ENCODE measurements at places on chromosomes 11 and 22. TPM values are rescaled to one million over a fixed set of nuclear protein-coding genes. Genes with fewer than 3 reads are reported as not detected.
A peak's percentile ranks its signal among the peaks of the same experiment; 100 is the strongest.

GRCh38 chr11:65777821-65778361, 2.9 kb downstream of the AP5B1 start:
- no peak for DNase-seq

GRCh38 chr11:63769042-63769713, 603 bp upstream of the ZFTA start:
- no peak for DNase-seq

- DNase-seq: no peak
Measured at GRCh38 chr22:27896245-27896644, 22.8 kb downstream of the PITPNB start.

DNA sequence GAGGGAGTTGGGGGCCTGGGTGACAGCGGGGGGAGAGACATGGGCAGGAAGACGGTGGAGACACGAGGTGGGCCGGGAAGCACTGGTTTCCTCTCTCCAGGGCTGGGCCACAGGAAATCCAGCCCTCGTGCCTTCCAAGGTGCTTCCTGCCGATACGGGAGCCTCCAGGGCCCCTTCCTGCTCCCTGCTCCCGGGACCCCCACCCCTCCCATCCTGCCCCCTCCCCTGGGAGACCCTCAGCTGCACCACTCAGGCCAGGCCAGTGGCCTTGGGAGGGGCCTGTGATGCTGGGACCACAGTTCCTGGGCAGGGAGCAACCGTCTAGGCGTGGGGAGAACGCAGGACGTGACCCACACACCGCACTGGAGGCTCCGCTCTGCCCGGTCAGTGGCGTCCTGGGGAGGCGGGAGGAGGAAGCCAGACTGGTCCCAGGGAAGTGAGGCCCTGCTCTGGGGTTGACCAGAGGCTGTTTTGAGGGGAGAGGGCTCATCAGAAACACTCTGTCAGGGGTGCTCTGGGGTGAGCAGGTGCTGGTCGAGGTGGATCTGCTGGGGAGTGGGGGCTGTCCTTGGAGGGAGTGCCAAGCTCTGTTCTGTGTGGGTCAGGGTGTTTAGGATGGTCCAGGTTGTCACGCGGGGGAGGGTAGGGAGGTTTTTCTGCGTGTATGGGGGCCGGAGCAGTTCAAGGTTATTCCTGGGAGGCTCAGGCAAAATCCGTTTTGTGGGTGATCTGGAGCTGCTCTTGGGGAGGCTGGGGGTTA, at the start of gene SHANK3:
TSS of gene SHANK3 (plus strand) at position 353 of the 760 bp plus-strand sequence.
- DNase-seq: no peak

DNA sequence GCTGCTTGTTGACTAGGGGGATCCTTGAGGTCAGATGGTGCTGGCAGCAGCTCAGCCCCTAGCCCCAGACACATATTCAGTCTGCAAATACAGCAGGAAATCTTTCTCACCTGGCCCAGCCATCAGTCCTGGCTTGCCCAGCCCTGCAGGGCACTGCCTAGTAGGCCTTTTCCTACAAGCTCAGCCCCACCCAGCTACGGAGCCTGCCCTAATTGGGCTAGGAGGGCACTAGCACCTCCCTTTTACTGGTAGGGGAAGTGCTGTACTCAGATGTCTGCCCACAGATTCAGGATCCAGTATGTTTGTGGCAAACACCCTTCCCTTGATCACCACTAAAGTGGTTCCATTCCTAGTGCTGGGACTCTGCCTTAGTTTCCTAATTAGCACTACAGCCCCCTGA, 257.1 kb upstream of the CADM1 start:
- no peak for DNase-seq

GRCh38 chr11:17268902-17269301, 7.6 kb upstream of the NUCB2 start:
- no peak for DNase-seq

DNA sequence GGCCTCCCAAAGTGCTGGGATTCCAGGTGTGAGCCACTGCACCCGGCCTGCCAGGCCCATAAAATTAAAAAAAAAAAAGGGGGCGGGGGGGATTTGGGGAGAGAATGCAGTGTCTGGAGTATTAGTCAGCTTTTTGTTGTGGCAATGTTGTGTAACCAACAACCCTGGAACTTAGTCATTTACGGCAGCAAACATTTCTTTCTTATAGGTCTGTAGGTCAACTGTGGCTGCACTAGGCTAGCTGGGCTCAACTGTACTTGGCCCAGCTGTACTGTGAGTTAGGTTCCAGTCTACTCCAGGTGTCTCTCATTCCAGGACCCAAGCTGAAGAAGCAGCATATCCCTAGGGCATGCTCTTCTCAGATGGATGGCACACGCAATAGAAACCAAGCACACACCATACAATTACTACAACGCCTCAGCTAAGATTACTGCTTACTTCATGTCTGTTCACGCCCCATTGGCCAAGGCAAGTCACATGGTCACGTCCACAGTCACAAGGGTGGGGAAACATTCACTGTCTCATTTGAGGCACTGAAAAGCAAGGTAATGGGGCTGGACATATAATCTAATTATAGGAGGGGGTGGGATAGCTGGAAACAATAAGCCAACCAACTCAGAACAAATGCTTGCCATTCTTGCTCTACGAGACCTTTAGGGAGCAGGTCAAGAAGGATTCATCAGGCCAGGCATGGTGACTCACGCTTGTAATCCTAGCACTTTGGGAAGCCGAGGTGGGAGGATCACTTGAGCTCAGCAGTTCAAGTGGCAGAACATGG, 10.4 kb upstream of the SPINDOC start:
- peak; percentile 83 for DNase-seq

DNA sequence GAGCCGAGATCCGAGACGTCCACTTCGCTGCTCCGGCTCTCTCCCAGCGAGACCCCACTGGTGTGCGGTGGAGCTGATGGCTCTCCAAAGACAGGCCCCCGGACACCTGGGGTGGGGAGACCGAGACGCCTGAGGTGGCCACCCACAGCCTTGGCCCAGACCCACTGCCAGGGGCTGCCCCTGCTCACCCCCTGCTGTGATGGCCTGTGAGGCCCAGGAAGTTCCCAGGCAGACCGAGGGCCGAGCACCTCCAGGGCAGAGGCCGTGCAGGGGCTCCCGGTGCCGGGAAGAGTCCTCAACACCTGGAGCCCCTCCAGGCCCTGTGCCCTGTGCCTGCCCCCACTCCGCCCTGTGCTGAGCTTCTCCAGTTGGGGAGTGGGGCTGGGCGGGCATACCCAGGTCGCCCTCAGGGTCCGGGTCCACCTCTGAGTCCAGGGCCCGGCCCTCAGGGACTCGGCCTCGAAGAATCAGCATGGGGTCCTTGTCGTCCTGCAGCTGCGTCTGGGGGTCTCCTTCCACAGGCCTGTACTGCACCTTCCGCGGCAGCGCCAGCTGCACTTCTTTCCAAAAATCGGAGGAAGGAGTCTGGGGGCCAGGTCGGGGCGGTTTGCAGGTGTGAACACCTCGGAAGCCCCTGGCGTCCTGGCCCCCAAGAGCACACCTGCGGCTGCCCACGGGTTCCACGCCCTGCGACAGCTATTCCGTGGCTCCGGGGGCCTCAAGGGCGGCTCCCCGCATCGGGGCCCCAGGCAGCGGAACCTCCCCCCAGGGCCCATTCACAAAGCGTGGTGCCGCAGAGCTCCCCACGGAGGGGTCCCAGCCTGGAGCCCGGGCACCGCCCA, 8.6 kb downstream of the SIGIRR start:
- no peak for DNase-seq

DNA sequence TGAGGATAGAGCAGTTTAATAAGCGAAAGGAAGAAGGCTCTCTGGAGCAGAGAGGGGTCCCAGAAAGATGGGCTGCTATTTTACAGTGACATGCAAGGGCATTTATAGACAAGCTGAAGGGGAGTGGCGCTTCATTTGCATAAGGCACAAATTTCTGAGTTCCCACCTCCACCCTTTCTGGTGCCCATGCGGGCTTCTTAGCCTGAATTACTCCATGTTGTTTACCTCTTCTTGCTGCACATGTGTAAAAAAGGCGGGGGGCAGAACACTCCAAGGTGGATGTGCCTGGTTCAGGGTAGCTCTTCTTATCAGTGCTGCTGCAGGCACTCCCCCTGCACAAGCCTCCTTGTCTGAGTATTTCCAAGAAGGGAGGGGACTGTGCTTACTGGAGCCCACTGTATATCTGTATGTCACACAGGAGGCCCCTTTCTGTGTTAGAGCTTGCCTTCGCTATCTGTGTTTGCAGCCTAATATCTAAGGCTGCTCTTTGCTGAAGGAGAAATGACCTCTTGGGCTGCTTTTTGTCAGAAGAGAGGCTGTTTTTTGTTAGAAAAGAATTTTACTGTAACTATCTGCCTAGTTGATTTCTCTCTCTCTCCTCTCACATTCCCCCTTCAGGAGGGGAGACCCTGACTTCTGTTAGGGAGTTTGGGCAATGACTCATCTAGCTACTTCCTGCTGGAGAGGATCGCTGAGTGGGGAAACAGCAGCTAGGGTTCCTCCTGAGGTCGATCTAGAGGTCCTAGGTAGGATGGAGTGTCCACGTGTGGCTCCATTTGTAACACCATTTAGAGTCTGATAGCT, 1057.0 kb upstream of the CNTN5 start:
- DNase-seq: no peak

GRCh38 chr22:30205281-30206115, 41.1 kb downstream of the LIF start:
- DNase-seq: peak; percentile 74

GRCh38 chr22:45029501-45029900, 19.7 kb upstream of the PHF21B start:
- DNase-seq: no peak

DNA sequence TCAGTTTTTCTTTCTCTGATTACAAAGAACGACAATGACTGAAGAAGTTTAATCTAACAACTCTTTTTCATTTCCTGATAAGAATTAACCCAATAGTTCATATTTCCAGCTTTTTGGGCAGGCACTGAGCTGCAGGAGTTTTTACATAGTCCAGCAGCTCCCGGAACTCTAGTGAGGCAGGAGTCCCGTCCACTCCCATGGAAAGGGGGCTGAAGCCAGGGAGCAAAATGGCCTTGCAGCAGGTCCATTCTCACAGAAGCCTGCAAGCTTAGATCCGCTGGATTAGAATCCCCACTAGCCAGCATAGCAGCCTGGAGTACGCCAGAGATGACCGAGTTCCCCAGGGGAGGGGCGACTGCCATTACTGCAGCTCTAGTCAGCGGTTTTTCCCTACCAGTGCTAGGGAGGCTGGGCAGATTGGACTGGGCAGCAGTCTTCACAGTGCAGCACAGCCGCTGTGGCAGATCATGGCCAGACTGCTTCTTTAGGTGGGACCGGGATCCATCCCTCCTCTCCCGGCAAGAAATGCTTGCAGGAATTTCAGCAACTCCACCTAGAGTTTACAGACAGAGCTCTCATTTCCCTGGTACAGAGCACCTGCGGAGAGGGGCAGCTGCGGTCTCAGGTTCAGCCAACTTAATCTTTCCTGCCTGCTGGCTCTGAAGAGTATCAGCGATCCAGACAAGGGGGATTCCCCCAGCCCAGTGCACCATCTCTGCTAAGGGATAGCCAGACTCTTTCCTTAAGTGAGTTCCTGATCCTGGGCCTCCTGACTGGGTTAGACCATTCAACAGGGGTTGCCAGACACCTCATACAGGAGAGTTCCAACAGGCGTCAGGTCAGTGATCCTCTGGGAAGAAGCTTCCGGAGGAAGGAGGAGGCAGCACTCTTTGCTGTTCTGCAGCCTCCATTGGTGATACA, 742 bp upstream of the CASP4 start:
- no peak for DNase-seq

DNA sequence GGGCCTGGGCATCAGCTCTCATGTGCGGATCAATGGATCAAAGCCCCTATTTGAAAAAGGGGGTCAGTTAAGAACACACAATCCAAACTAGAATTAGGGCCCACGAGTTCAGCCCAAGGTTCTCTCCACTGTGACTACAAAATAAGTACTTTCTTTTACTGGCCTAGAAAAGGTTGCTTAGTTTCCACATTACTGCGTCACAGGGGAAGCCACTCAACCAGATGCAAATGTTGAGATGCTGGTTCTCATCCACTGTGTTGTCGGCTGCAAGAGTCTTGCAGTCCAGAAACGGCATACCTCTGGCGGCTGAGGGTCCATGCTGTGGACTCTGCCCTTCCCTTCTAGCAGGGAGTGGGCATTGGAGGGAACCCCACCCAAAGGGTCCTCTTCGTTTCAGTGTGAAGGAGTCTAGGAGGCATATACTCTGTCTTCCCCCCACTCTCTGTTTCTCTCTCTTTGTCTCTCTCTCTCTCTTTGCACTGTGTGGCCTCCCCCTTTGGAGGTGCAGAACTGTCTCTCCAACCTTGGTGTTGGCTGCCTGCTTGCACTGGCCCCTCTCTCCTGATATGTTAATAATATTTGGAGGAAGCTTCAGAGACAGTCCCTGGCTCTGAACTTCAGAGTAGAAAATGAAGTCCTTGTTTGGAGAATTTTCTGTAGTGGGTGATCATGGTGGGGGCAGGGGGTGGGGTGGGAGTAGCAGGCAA, 99.0 kb upstream of the NNMT start:
- DNase-seq: no peak

- DNase-seq: no peak
Measured at GRCh38 chr11:71450507-71450906, 2.3 kb upstream of the DHCR7 start.

The HTR3A gene
- not detected for total RNA-seq

The CABP7 gene
- total RNA-seq: not detected

The XRCC6 gene
- total RNA-seq: 681 TPM

The MPEG1 gene
- not detected for total RNA-seq

The OR2AT4 gene
- total RNA-seq: not detected

The OR51I1 gene
- not detected for total RNA-seq

The RFPL3 gene
- not detected for total RNA-seq

The WBP2NL gene
- total RNA-seq: 35.9 TPM

All from Caki2 (cell line).